ENCODE measurements at places on chromosomes 5 and 9.

DNA sequence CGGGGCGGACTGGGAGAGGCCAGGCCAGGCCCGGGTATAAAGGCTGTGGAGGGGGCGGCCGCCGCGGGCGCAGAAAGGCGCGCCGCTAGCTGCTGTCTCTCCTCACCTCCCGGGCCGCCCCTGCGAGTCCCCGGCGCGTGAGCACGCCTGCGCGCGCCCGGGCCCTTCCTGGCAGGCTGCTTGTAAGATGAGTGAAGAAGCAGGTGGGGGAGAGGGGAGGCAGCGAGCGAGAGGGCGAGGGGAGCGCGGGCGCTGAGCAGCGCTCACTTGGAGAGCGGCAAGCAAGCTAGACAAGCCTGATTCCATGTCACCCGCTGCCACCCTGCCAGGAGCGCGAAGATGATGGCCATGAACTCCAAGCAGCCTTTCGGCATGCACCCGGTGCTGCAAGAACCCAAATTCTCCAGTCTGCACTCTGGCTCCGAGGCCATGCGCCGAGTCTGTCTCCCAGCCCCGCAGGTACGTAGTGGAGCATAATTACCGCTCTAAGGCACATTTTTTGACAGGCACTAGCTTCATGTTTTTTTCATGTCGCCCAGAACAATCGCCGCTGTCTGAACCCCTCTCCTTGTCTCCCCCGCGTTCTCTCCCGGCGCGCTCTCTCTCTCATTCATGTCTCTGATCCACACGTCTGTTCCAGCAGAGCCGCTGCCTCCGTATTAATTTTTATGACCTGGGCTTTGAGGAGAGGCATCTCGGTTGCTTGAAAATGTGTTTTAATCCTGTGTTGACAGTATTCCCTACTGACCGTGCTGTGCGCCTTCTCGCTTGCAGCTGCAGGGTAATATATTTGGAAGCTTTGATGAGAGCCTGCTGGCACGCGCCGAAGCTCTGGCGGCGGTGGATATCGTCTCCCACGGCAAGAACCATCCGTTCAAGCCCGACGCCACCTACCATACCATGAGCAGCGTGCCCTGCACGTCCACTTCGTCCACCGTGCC, at the start of gene POU4F3:
Gene POU4F3 (plus strand): TSS at position 66 of the 941 bp plus-strand sequence. CDS start 274 bp downstream, at position 340.
- no peak for DNase-seq

- no peak for DNase-seq
These were observed 116.6 kb upstream of the DPYSL3 start for GRCh38 chr5:147626464-147626863.

DNA sequence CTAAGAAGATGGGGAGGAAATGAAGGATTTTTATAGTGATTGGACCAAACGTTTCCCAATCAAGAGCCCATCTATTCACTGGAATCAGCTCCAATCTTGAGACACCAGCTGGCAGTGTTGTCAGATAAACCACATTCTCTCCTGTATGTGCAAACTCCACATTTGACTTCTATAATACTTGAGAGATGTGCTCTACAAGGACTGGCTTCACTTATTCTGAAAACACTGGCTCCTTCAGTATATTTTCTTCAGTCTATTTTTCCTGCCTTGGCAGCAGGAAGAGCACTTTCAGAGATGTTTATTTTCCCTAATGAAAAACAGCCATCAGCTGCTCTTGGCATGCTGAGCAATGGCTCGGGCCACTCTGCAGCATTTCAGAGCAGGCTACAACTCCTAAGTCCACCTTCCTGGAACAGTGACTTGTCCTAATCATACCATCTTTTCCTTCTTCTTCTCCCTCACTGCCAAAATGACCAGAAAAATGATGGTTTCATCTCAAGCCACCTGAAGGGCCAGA, 96.9 kb upstream of the FSTL4 start:
- no peak for DNase-seq

GRCh38 chr9:108897324-108898096, 35.4 kb downstream of the ACTL7A start:
- DNase-seq = no peak

DNA sequence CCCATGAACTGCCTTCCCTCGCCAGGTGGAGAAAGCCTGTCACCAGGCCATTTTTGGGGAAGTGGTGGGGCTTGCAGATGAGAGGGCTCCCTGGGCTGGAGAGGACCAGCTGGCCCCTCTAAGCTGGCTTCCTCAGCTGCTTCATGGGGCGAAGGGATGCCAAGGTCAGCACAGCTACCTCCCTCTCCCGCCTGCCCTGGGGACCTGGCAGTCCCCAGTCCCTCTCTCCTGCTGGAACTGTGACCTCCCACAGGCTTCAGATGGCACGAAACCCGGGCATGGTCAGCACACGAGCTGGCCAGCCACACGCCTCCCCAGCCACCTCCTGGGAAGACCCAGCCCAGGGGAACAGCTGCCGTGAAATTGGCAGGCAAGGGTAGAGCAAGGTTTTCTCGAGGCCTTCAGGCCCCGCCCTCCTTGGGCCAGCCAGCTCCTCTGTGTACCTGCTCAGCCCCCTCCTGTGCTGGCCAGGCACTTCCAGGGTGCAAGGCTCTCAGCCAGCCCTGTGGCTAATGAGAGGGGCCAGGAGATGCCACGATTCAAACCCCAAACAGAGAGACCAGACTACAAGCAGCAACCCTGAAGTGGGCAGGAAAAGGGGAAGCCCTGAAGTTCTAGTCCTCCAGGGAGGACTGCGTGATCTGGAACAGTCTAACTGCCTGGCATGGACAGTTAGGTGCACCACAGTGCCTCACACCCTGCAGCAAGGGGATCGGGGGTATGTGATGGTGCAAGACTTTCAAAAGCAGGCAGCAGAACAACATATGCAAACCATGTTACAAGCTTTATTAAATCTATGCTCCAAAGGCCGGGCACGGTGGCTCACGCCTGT, 12.9 kb downstream of the PLPP7 start:
- no peak for DNase-seq

DNA sequence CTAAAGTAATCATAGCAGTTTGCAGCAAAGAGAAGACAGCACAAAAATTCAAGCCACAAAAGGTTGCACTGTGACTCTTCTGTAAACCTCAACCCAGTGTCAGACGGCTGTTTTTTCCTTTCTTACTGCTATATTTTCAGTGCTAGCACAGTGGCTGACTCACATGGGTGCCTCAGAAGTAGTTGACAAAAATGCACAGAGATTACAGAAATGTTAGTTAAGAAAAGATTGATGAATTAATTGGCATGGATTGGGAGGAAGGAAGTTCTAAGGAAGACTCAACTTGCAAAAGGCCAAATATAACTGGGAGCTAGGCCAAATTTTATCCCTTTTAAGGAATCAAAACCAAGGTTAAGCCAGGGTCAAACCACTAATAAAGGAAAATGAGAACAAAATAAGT, 43.7 kb upstream of the ITGA1 start:
- no peak for DNase-seq

GRCh38 chr5:19297934-19298333, 690.1 kb downstream of the CDH18 start:
- DNase-seq = no peak

- no peak for DNase-seq
These were observed 105.3 kb downstream of the SIL1 start for GRCh38 chr5:139092741-139093343.

DNA sequence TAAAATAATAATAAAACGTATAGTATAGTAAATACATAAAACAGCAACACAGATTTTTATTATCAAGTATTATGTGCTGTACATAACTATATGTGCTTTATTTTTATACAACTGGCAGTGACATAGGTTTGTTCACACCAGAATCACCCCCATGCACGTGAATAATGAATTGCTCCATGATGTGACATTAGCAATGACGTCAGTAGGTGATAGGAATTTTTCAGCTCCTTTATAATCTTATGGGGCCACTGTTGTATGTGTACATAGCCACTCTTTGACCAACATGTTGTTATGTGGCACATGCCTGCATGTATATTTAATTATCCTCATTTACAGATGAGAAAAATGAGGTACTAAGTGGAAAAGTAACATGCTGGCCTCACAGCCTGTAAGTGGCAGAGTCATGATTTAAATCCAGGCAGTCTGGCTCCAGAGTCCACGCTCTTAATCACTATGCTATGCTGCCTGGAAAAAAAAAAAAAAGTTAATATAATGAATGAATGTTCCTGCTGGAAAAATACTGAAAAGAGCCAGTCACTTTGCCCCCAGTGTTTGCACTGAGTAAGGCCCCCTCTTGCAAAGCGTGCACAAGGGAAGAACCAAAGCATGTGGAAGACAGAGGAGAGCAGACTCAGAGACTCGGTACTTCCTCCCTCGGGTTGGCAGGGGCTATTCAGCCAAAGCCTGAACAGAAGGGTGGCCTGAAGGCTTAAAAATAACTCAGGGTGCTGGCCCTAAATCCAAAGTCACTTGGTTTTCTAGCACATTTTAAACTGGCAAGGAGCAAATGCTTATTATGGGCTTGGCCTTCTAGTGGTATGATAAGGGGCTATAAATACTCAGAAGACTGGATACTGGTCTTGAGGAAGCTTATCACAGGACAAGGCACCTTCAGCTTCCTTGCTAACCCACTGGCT, 206.8 kb downstream of the GLIS3 start:
- DNase-seq = no peak

DNA sequence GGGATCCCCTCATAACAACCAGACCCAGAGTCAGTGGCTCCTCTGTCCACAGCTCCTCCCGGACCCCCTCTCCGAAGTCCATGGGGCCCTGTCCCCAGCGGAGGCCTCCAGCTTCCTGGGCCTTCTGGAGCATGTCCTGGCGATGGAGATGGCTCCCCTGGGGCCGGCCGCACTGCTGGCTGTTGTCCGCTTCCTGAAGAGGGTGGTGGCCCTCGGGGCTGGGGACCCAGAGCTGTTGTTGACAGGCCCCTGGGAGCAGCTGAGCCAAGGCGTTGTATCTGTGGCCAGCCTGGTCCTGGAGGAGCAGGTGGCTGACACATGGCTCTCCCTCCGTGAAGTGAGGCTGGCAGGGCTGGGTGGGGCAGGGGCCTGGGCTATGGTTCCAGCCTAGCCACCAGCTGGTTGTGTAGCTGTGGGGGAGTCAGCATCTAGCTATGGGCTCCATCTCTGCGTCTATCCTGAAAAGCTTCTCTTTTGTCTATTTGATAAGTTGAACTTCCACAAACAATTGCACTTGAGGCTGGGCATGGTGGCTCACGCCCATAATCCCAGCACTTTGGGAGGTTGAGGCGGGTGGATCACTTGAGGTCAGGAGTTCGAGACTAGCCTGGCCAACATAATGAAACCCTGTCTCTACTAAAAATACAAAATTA, 4.7 kb downstream of the ADGRD2 start:
- no peak for DNase-seq

- DNase-seq = no peak
These were observed 82.3 kb upstream of the AGXT2 start for GRCh38 chr5:35129921-35130485.

GRCh38 chr9:76629205-76629990, 134.8 kb upstream of the PCA3 start:
- no peak for DNase-seq

DNA sequence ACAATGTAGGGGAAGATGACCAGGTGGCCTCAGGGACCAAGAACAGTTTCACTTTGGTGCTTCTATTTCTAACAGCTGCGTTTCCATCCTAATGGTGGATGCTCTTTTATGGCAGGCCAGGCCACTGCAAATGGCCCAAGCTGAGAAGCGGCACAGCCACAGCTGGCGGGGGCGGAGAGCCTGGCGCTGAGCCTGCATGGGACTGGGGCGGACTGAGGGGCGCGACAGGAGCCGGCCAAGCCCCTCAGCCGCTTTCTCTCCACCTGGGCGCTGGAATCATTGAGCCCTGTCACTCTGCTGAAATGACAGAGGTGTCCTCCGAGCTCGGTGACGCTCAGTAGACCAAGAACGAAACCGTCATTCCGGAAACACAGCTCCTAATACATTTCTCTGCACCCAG, 317.3 kb upstream of the PDE4D start:
- DNase-seq = no peak

- no peak for DNase-seq
These were observed 426.8 kb downstream of the KIAA0825 start for GRCh38 chr5:94191604-94192003.
